Kasumi-1 (cell line): ENCODE measurements at places on chromosomes 6 and 20.

- no peak for DNase-seq
Observed at GRCh38 chr20:19515074-19515473, 243.0 kb upstream of the RIN2 start.

- DNase-seq = no peak
Observed at GRCh38 chr20:36228770-36229169, 7.5 kb upstream of the AAR2 start.

- no peak for DNase-seq
Observed at GRCh38 chr6:68635412-68635705, 277 bp downstream of the ADGRB3 start.

DNA sequence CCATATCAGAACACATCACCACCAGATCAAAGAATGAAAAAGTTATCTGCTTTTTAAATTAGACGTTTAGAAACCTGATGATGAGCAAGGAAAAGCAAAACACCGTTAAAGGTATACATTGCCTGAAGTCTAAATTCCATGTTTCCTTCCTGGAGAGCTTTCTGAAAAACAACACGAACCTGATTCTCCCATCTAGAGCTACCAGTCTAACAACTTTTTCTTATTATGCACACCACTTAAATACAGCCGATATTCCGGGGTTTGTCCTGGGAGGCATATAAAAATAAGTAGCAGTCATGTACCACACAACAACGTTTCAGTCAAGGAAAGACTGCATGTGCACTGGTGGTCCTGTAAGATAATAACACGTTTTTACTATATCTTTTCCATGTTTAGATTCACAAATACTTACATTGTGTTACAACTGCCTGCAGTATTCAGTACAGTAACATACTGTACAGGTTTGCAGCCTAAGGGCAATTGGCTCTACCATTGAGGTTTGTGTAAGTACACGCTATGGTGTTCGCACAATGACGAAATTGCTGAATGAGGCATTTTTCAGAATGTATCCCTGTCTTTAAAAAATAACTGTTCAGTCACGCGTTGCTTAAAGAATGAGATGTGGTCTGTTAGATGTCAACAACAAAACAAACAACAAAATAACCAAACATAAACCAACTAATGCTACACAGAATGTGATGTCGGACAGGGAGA lies 19.1 kb upstream of the LYRM2 start:
- no peak for DNase-seq

DNA sequence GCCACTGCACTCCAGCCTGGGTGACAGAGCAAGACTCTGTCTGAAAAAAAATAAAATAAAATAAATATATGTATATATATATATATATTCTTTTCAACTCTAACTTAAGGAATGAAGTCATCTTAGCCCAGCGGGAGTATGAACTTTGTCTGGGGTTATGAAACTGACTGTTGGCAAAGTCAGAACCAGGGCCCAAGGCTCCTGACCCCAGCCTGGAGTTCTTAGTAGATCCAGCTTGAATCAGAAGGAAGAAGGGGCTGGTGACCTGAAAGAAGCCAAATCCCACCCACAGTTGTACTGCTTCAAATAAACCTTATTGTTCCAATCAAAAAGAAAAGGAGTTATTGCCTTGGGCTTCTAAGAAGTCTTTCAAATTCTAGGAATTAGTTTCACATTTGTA lies 83.1 kb upstream of the MAP7 start:
- DNase-seq = no peak

GRCh38 chr6:46243754-46244153 lies 73.0 kb upstream of the ENPP5 start:
- DNase-seq = no peak

- DNase-seq = no peak
Observed at GRCh38 chr6:150999107-150999506, 133.6 kb downstream of the MTHFD1L start.

DNA sequence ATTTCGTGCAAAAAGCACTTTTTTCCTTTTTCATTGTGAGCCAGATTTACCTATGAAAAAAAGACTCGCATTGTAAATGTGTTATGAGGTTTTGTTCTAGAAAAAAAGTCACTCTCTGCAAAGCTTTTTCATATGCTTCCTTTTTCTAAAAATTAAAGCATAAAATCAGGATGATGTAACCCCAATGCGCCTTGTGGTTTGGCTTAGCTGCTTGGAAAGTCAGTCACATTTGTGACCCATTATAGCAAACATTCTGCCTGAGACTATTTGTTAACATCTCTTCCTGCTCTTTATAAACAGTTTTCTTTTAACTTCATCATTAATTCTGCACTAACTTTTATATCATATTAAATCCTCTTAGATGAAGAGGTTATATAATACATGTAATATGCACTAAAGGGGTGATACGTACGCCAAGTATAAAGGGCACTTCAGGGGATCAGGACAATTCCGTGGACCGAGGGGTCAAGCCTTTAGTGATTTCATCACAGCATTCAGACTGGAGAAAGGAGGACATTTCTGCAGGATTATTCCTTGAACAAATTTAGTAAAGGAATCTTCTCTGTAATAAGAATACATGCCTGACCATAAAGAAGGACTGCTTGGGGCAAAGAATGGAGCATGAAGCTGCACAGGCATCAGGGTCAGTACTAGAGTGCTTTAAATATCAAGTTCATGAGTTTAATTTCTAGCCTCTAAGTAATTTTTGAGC lies 48.1 kb upstream of the SMLR1 start:
- DNase-seq = peak; percentile 62

GRCh38 chr20:63315240-63315689 lies 22.3 kb downstream of the COL20A1 start:
- DNase-seq = no peak
